ENCODE measurements at places on chromosomes 2 and 18.
A peak's percentile ranks its signal among the peaks of the same experiment; 100 is the strongest.

DNA sequence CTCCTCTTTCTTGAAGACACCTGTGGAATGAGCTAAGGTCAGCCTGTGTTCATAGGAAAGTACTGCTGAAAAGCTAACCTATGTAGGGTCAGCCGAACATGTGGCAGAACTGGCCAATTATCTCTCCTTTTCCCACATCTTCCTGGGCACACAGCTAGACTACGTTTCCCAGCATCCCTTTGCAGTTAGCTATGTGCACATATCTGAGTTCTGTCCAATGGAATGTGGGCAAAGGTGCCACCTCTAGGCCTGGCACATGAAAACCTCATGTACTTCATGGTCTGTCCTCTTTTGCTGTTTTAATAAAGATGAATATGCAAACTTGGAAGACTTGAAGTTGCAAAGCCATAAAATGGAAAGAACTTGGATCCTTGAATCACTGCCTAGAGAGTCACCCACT lies 352.6 kb downstream of the TNS1 start:
- no peak for DNase-seq

- no peak for DNase-seq
These were observed 185.0 kb upstream of the RASGRP3 start for GRCh38 chr2:33291278-33292013.

DNA sequence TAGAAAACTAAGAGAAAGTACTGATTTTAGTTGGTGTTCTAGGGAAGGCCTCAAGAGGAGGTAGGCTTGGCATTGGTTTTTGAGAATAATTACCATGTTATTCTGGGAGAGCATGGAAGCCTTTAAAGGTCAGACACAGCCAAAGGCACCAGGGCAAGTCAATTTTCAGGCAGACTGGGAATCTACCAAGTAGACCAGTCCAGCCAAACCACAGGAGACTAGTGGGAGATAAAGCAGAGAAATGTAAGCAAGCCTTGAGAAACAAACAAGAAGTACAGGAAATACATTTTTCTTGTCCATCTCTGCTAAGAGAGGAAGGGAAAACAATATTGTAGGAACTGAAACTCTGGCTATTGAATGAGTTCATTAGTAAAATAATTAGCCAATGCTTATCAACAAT lies 5.5 kb upstream of the CCDC68 start:
- DNase-seq: no peak

DNA sequence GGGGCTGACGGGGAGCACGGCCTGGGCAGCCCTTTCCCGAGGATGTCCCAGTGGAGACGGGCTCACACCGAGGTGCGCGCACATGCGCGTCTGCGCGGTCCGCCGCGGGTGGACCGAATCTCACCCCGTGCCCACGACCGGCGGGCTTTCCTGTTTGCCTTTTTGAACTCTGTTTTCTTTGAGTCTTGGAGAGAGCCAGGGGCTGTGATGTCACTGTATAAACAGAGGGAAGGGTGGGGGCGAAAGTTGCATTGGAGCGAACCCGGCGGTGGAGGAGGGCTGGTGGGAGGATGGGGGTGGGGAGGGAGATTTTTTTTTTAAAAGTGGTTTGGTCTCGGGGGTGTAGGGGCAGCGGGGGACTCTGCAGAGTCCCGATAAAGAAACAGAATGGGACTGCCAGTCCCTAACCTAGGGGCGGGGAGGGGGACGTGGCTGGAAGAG lies 141.2 kb upstream of the CTAGE1 start:
- DNase-seq: no peak

DNA sequence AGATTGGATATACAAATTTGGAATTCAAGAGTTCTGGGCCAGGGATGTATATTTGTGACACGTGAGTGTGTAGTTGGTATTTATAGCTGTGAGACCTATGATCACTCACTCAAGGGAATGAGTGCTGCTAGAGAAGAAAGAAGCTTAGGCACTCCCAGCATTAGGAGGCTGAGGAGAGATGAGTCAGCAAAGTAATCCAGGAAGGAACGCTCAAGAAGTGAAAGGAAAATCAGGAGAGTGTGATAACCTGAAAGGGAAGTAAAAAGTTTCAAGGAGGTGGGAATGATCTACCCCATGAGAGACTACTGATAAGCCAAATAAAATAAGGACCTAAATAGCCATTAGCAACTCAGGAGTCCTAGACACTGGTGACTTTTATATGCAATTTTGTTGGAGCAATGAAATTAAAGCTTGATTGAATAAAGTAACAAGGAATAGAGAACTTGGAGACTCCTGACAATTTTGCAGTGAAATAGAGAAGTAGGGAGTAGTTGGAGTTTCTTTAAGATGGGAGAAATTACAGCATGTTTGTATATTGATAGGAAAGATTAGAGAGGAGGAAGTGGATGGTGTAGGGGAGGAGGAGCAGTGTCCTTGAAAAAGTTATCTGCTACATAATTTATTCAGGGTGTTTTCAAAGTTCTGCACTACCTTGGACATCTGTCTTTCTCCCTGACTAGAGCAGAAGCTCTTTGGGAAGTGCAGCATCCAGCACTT lies 89.9 kb downstream of the UBE2E3 start:
- DNase-seq: no peak

DNA sequence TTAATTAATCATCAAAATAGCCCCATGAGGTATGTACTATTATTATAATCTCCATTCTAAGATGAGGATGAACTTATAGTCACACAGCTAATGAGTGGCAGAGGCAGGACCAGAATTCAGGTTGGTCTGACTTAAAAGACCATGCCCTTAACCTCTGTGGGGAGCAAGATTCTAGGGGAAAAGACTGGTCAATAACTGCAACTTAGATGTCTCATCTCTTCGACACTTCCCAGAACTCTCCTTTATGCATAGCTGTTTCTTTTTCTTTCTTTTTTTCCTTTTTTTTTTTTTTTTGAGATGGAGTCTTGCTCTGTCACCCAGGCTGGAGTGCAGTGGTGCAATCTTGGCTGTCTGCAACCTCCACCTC lies 66.3 kb upstream of the RTN4 start:
- no peak for DNase-seq

DNA sequence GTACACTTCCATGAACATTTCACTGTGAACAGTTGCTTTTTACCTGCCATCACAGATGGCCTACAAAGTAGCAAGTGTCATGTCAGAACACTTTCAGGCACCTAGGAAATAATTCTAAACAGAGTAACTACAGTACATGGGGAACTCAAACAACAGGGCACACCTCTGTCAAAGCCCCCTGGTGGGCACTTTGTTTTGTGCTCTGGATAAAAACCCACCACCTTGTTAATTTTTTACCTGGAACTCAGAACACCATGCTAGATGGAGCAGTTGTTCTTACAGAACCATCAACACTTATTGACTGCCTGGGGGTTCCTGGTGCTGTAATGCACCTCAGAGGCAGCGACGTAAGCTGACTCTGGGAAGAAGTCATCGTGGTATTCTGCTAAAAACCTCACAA lies 2.3 kb downstream of the MSL3B start:
- DNase-seq: no peak

DNA sequence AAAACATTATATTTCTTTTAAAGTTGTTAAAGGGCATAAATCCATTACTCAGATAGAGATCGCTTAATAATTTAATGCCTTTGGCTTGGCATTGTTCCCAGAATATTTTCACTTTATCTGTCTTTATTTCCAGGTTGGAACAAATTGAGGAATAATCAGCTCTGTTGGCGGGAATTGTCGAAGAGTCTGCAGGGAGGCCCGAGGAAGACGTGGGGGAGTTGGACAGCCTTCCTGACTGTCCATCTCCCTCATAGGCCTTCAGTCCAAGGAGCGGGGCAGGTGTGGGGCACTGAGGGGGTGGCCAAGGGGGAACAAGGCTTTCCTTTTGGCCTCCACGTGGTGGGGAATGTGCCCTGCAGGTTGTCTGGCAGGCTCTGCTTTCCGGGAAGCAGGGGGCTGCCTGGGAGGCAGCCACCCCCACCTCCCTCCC lies 179.6 kb downstream of the ZBTB7C start:
- no peak for DNase-seq

- DNase-seq: no peak
These were observed 92.1 kb downstream of the IRS1 start for GRCh38 chr2:226707499-226707898.

- no peak for DNase-seq
These were observed 128.2 kb upstream of the TWIST2 start for GRCh38 chr2:238719641-238720040.

GRCh38 chr2:220455351-220455990 lies 828.0 kb downstream of the SLC4A3 start:
- no peak for DNase-seq

GRCh38 chr2:237558961-237559641 lies 7.3 kb upstream of the PRLH start:
- DNase-seq: no peak

GRCh38 chr2:107323946-107324565 lies 438.1 kb upstream of the ST6GAL2 start:
- DNase-seq: no peak

- no peak for DNase-seq
These were observed 58.6 kb upstream of the DOCK10 start for GRCh38 chr2:225100856-225101294.

DNA sequence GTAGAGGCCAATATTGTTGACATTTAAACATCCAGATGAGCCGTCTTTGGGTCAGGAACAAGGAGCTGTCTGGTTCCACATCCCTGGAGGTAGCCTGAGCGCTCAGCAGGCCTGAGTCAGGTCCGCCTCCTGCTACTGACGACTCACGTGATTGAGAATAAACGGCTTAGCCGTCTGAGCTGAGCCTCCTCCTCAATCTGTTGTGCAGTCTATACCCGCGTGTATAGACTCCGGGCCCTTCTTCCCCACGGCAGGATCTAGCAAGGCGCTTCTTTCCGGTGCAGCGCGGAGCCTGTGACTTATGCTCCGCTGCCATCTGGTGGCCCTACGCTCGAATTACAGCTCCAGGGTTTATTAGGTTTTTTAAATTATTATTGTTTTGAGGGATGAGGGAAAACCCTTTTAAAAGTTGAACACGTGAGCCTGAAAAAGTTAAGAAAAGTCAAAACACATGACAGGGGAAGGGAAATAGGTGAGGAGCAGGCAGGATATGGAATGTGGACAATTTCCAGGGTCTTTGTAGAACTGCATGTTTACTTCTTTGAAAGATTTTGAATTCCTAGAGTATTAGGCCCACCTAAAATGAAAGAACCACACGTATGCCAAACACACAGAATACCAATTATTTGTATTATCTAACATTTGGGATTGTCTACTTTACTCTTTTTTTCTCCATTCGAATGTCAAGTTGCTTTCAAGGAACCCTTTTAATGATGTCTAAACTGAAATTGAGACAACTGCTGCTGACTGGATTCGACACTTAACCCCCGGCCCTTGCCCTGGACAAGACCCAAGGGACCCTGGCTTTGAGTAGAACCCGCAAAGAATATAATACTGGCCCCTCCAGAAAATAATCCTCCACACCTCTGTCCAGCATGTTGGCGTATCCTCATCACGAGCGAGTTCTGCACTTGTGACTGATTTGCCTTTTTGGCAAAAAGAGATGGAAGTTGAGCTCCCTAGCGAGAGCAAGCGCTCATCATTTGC lies 112.4 kb upstream of the ZNF236 start:
- no peak for DNase-seq

- DNase-seq: no peak
These were observed 181.0 kb upstream of the HNRNPA3 start for GRCh38 chr2:177031438-177032180.

- DNase-seq: no peak
These were observed 126.2 kb upstream of the CAB39 start for GRCh38 chr2:230586328-230586982.

- peak; percentile 81 for DNase-seq
These were observed 297.4 kb downstream of the TGIF1 start for GRCh38 chr18:3747176-3747973.

DNA sequence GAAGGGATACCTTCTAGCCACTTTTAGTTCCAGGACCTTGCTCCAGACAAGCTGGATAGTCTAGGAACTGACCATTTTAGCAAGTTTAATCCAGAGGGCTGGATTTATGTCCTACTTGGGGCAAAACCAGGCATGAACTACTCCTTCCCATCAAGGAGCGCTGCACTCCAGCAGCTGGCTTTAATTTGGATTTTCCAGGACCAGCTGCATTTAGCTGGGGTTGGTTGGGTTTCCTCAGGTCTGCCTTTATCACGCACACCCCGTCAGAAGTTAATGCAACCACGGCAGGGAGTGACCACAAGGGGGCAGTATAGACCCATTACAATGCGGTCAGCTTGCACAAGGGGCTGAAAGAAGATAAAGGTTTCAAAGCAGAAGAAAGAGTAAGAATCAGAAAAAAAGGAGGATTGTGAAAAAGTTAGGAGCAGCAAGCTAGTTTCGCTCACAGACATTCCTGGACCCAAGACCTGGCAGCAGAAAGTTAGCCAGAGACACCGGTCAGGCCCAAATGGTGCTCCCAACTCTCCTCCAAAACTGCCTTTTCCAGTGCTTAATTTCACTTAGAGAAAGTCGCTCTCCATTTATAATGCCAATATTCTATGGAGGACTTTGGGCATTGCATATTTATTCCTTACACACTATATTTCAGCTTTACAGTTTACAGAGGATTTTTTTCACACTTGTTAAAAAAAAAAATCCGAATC lies 40.1 kb downstream of the SLC4A1AP start:
- DNase-seq: peak; percentile 63

GRCh38 chr2:180607514-180608049 lies 372.8 kb upstream of the UBE2E3 start:
- no peak for DNase-seq

- no peak for DNase-seq
These were observed 156.7 kb downstream of the ARHGAP28 start for GRCh38 chr18:6885992-6886796.

- DNase-seq: no peak
These were observed 26.2 kb downstream of the KLF7 start for GRCh38 chr2:207139552-207139951.

- DNase-seq: no peak
These were observed 99.1 kb downstream of the SLC25A12 start for GRCh38 chr2:171794918-171795317.

DNA sequence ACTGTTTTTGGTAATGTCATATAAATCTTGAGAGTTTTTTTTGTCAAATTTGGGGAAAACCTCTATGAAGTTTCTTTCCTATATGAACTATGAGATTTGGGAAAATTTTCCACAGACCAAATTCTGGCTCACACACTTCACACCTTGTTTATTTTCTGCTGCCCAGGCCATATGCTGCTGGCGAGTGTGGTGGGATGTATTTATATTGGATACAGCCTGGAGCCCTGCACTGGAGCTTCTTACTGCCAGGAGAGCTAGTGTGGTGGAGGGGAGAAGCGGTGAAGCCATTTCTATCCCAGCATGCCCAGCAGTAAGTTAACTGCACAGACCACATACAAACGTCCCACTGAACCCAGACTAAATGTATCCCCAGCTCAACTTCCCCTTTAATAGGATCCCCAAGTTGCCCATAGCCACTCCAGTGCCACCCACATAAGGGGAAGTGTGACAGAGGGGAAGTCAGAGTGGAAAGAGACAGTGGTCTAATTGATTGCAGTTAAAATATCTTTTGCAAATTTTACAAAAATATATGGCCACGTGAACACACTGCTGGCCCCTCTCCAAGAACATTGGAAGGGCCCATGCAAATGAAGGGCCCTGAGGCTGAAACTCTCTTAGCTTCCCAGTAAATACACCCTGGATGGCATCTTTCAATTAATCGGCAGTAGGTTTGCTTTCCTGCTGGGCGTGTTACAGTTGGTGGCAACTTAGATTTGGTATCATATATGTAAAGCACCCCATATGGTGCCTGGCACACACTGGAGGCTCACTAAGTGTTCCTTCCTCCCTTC lies 146.6 kb upstream of the ITGA6 start:
- peak; percentile 97 for DNase-seq

GRCh38 chr2:220068846-220069245 lies 441.4 kb downstream of the SLC4A3 start:
- DNase-seq: no peak

Data from SIG-M5 (cell line).